ENCODE measurements at places on chromosomes 6 and 20.

GRCh38 chr6:114651611-114652010 lies 308.8 kb upstream of the HS3ST5 start:
- DNase-seq, result no peak

- DNase-seq, result no peak
These were observed 62.4 kb downstream of the TXNDC5 start for GRCh38 chr6:7848229-7848628.

- DNase-seq, result no peak
These were observed 46.6 kb downstream of the TPBG start for GRCh38 chr6:82410151-82410648.

GRCh38 chr20:24781418-24781980 lies 167.6 kb upstream of the CST7 start:
- DNase-seq, result no peak

Data from NCI-H1417 treated with DMSO at 0.1 percent for 48 hours (cell line).